Activated CD8-positive, alpha-beta memory T cell treated with anti-CD3 and anti-CD28 coated beads for 48 hours (primary cell): ENCODE measurements at places on chromosomes 13 and 19.

- DNase-seq = no peak
Measured at GRCh38 chr13:71217827-71218226, 649.2 kb downstream of the DACH1 start.

DNA sequence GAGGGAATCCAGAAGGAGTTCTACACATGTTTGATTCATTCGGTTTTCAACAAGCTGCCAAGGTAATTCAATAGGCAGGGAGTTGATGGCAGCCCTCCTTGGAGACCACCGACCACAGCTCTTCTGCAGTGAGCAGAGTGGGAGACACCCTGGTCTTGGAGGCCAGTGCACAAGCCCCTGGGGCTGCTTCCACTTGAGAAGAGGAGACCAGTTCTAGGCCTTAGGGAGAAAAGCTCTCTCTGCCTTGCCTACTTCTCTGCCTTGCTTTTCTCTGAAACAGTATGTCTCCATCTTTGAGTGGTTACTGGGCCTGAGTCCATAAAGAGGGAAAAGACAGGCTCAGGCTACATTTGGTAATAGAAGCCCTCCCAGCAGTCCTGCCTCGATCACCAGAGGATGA, 671.9 kb downstream of the UQCRFS1 start:
- no peak for DNase-seq

DNA sequence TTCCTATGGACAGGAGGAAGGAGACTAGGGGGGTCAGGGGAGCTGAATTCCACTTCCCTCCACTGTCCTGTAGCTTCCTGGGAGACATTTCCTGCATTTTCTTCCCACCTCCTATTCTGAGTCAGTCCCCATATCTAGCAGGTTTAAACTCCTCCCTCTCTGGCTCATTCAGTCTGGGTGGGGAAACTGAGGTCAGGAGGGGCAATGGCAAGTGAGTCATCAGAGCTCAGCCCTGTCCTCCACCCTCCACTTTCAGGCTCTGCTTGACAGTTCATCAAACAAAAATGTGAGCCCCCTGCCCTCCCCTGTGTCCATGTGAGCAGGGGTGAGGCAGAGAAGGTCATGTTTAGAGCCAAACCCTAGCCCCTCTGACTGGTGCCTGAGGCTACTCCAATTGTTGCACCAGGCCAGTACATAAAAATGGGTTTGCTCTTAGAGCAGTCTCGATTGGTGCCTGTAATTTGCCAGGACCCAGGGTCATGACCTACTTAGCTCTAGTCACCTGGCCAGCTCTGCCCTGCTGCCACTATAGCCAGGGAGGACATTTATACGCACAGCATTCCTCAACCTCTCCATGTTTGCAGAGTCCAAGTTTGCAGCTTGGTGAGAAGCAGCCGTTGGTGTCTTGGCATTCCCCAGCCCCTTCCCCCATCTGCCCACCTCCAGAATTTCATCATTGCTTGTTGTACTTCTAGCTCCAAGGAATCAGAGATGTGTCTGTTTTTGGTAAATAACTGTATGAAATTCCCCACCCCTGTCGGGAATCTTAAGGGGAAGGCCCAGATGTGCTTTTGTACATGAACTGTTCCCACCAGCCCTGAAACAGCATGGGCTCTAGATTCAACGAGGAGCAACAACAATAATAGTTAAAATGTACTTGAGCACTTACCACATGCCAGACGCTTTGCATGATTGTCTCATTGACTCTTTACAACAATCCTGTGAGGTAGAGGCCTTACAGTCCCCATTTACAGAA, 20.7 kb downstream of the SAMD4B start:
- no peak for DNase-seq

DNA sequence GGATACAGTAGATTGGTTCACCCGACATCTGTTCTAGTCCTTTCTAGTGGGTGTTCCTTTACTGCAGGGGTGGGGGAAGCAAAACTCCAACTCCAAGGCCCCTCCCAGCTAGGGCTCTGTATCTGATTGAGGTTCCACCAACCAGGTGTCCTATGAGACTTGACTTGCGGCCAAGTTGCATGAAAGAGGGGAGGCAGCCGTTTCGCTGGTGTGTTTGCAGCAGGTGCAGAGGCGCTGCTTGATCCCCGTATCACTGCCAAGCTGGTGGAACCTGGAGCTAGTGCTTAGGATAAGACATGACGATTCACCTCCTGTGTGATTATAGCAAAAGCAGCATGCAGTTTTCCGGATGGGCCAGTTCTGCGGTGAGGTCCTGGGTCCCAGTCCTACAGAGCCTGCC, 338.2 kb downstream of the UQCRFS1 start:
- DNase-seq = no peak

DNA sequence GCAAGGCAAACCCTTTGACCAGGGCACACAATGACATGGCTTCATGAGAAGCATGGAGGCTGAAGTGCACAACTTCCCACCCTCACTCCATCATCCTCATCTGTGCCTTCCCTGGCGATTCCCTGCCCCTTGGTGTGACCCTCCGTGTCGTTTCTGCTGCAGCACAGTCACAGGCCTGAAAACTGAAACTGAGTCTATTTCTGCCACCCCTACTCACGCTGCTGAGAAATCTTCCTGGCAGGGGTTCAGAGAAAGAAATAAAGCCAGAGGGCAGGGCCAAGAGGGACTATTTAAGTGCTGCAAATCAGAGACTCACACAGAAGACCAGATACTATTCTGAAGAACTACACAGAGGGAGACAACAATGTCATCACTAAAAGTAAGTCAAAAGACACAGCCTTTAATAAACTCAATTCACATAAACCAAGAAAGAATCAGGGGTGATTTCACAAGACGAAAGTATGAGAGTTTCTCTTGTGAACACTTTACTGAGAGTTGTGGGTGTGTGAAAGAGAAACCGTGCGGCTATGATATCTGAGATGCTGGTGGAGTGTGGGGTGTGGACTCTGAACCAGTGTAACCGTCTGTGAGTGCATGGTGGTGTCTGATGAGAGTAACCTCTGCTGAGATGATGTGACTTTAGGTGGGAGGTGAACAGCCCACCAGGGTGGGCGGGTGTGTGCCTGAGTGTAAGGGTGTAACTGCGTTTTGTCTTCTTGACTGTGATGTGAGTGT, 23.5 kb downstream of the LGALS16 start:
- DNase-seq = no peak

GRCh38 chr13:109212650-109213049, 573.7 kb downstream of the IRS2 start:
- no peak for DNase-seq

GRCh38 chr19:54439174-54439851, 9.7 kb upstream of the LENG8 start:
- no peak for DNase-seq

DNA sequence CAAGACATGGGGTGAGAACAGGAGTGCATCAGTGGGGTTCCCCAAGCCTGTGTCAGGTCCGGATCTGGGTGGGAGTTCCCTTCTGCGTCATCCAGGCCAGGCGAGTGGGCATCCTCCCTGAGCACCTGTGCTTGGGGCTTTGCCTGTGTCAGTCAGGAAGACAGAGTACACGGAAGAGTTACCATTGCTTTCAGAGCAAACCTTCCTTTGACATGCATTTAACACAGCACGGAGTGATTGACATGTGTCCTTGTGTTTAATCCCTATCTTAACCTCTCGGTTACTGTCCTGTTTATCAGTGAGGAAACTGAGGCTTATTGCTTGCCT, 47.6 kb downstream of the CAPN12 start:
- DNase-seq = no peak

DNA sequence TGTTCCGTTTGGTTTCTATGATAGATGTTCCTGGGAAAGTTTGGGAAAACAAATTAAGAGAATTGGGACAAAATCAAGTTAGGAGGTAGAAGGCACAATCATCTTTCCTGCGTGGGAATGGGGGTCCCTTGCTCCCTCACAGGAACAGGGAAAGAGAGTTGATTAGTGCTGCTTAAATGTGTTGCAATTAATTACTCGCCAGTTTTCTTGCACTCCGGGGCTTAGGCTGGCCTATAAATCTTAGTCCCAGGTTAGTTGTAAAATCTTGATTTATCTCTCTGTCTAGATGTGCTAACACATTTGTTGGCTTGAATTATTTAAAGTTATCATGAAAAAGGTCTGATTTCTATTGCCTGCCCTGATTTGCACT, 10.1 kb downstream of the B3GLCT start:
- no peak for DNase-seq

DNA sequence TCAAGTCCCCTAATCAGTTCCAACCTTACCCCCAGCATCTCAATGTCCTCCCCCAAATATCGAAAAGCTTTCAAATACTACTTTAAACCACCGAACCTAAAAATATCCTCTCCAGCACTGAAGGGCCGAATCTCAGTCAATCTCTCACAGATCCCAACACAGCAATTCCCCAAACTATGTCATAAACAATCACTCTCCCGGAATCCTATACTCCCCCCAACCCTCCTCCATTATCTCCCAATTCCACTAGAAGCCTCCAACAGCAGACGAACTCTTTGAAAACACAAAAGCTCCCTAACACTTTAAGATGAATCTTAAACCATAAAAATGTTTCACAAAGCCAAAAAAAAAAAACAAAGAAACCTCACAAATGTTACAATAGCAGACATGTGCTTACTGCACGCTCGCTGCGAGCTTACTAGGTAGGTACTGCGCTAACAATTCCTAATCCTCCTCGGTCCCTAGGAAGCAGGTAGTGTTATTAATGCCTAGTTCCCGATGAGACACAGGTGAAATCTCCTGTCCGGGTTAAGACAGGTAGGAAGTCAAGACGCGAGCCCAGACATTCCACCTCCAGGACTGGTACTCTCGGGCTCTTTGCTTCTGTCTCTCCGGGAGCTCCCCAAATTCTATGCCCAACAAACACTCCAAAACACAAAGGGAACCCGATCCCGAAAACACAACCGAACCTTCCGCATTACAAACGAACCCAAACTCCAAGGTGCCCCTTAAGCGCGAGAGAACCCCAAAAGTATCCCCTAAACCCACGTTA, 14.2 kb downstream of the FBXO46 start:
- DNase-seq = no peak

GRCh38 chr13:35957241-35957731, 173.9 kb downstream of the DCLK1 start:
- no peak for DNase-seq

DNA sequence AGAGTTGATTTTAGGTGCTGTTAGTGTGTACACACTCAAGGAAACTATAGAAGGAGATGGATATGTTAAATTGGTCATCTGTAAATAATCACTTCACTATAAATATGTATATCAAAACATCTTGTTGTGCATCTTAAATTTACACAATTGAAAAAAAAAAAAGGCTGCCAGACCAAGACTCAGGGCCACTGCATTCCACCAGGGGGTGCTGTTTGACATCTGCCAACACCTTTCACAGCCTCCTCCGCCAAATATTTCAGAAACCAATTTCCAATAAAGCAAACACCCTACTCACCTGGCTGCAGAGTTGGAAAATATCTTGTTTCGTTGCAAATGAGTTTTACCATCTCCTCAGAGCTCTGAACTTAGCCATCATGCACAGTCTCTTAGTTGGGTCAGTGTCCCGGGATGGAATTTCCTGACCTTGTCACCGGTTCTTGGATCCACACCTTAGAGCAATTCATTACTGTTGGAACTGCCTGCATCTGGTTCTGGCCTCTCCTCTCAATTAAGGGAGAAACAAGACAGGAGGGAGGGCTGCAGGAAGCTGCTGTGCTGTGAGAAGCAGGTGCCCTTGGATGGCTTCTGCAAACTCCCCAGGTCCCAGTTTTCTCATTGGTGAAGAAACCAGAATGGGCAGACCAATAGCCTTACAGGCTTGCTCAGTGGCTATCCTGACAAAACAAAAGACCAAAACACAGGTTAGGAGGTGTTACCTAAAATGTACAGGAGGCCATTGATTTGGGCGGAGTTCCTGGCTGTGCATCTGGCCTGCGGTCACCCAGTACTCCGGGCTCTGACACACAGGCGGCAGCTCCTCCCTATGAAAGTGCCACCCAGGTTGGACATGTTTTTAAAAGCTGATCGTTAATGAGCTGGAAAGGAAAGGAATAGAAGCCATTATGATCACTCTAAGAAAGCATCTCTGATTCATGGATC, 746.6 kb downstream of the UQCRFS1 start:
- peak; percentile 32 for DNase-seq

GRCh38 chr13:45695198-45695730, 6.9 kb upstream of the CBY2 start:
- DNase-seq = no peak

DNA sequence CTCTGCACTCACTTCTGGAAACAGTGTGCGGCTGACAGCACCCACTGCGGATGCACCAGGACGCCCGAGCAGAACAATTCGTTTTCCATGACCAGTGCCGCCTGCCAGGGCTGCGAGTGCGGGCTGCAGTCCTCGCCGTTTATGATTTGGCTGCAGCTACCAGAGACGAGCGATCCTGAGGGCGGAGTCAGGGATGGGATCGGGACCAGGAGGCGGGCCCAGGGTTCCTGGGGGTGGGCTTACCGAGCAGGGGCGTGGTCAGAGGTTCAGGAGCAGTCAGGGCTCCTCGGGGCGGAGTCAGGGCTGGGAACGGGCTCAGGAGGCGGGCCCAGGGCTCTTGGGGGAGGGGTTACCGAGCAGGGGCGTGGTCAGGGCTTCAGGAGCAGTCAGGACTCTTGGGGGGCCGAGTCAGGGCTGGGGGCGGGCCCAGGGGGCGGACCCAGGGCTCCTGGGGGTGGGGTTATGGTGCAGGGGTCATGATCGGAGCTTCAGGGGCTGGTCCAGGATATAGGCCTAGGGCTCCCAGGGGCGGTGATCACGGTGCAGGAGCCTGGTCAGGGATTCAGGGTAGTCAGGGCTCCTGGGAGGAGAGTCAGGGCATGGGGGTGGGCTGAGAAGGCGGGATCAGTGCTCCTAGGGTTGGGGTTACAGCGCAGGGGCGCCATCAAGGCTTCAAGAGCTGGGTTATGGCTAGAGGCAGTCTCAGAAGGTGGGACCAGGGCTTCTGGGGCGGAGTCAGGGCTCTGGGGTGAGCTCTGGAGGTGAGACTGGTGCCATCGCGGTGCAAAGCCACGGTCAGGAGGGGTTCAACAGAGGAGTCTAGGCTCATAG, 1.7 kb downstream of the KLK4 start:
- DNase-seq = no peak

DNA sequence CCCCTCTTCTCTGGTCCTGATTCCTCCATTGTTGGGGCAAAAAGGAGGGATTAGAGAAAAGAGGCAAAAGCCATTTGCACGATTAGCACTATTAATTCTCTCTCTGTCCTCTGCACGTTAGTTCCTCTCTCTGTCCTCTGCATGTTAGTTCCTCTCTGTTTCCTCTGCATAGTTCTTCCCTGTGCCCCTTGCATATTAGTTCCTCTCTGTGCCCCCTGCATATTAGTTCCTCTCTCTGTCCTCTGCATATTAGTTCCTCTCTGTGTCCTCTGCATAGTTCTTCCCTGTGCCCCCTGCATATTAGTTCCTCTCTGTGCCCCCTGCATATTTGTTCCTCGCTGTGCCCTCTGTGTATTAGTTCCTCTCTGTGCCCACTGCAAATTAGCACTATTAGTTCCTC, 847.2 kb upstream of the GPC6 start:
- DNase-seq = no peak

GRCh38 chr19:15511671-15512424, 3.5 kb downstream of the CYP4F22 start:
- DNase-seq = no peak
